Stimulated activated CD4-positive, alpha-beta T cell treated with anti-CD3 and anti-CD28 coated beads, Interleukin-12 subunit alpha, Interleukin-12 subunit beta, amount 100 ng/mL, for 48 hours (primary cell): ENCODE measurements at places on chromosomes 4 and X.

DNA sequence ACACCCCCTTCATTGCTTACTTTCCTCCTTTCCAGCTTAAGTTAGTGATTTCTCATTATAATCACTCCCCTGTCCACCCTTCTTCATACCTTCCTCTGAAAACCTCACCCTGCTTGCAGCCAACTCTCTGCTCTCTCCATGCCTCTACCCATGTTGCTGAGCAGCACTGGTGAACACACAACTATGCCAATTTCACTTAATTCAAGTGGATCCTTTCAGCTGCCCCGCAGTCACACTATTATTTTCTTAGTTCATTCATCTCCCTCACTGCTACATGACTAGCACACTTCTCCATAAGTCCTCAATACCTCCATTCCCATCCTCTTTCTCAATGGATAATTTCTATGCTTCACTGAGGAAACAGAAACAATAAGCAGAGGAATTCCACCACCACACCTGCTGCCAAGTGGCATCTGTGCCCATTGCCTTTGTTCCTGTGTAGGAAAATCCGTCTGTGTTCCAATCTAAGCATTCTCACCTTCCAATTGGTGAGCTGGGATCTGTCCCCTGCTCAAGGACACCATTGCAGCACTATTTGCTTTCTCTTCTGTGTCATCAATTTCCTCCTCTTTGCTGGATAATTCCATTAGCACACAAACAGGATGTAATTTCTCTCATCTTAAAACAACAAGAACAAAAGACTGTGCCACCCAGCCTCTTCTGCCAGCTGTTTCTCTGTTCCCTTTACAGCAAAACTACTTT, 25.2 kb upstream of the PRSS48 start:
- no peak for DNase-seq

- DNase-seq = no peak
Measured at GRCh38 chrX:151912780-151913179, at the start of gene MAGEA4. MAGEA4 (plus strand) TSS chrX:151912889; CDS start chrX:151923665, 10,776 bp downstream.

DNA sequence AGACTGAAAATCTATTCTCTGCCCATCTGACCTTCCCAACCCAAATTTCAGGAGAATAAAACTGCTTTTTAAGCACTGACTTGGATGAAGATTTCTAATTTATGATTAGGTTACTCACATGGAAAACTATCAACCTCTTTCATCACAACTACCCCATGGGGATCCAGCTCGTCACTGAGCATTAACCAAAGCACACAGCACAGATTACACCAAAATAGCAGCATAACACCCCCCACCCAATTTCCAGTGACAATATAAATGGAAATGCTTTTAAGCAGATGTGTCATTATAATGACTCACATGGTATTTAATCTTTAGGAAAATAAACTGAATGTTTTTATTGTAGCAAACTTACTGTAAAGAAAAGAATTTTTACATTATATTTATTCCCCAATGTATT, 9.7 kb downstream of the SERTM2 start:
- no peak for DNase-seq

GRCh38 chr4:140094438-140095420, 59.3 kb downstream of the MAML3 start:
- DNase-seq = peak; percentile 39

- DNase-seq = no peak
Measured at GRCh38 chr4:41644915-41645295, 103.6 kb downstream of the PHOX2B start.

- no peak for DNase-seq
Measured at GRCh38 chr4:111018216-111018615, 395.3 kb upstream of the PITX2 start.

DNA sequence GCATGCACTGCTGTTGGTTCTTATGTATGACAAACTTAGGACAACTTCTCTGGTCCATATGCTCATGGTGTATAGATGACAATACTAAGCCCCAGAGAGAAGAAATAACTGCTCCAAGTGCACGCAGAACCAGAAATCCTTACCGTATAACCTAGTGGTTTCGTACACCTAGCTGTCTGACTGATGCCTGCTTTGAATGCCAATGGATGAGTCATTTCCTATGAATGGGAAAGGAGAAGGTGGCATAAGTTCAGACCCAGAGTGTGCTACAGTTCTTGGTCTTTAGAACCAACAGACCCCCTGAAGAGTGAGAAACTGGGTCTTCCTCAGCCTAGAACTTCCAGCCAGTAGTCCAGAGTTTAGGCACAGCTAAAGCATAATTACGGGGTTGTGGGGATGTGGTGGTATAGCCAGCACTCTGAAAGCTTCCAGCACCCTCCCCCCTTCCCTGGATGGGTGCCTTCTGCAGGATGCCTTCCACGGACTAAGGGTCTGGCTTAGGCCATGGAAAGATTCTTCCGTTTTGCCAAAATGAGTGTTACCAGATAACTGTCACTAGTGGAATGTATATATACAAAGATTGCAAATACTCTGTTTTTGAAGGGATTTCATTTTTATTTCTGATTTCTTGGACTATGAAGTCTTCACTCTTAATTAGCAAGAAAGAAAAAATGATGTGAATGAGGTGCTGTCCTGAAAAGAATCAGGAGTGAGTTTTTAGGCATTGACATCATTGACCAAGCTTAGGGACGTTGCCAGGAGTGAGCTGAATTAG, 84.6 kb upstream of the PACRGL start:
- DNase-seq = no peak

DNA sequence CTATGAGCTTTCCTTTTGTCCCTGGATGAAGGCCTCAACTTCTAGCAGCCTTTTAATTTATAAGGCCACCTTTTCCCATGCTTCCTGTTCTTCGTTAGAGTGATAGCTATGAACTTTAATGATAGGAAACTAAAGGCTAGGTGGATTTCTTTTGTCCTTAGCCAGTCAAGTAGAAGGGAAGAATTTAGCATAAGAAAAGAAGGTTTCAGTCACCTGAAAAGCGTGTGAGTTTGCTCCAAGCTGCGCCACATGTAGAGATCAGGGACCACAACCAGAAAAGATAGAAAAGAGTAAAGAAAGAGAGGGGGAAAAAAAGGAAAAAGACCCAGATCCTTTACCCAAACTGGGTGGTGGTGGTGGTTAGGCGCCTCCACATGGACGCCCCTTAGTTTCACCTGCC, 28.6 kb downstream of the LUZP4 start:
- no peak for DNase-seq

DNA sequence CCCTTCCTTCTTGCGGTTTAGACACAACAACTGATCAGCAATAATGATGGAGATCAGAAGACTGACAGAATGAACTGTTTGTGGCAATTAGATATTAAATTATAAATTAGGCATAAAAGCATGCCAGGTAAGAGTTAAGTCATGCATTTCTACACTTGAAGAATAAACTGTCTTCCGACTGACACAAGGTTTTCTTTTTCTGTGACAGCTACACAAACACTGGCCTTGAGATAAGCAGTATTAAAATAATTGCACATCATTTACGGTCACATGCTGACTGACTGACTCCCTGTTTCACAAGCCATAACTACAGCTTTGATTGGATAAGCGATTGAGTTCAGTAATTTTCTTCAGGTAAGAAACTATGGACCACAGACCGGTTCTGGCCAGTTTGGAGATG, 56.2 kb downstream of the UBE2NL start:
- DNase-seq = no peak

GRCh38 chr4:95124906-95125504, 367.2 kb downstream of the BMPR1B start:
- no peak for DNase-seq

DNA sequence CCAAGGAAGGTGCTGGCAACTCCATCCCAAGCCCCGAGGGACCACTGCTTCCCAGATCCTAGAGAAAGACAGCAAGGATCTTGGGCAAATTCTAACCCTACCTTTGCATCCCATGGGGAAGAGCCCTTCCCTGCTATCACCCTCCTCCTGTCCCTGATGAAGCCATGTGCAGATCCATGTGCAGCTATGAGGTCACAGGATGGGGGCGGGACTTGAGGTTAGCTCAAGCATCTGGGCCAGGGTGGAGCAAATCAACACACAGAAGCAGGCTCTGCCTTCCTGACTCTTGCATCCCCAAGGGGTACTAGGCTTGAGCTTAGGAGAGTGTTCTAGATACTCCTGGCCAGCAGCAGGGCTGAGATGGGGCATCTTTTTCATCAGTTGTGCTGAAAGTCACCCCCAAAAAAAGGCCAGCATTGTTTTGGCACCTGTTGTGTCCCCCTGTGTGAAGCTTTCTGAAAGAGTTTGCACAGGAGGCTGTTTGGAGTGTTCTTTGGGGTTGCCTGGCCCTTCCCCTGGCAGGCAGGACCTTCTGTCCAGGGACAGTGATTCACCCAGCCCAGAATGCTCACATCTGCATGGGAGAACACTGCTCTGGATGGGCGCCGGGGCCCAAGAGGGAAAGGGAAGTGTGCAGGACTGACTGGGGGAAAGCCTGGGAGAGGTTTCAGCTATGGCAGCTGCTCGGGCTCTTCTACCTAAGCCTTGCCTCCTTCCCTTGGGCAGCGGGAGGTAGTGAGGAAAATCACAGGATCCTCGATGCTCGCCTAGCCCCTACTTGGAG, 50.8 kb downstream of the PRPS1 start:
- DNase-seq = peak; percentile 61

- no peak for DNase-seq
Measured at GRCh38 chr4:186485561-186486062, 69.8 kb downstream of the MTNR1A start.

- DNase-seq = no peak
Measured at GRCh38 chrX:47098338-47099094, 20.3 kb downstream of the RGN start.

GRCh38 chrX:104284507-104284906, 29.8 kb upstream of the ESX1 start:
- DNase-seq = no peak

DNA sequence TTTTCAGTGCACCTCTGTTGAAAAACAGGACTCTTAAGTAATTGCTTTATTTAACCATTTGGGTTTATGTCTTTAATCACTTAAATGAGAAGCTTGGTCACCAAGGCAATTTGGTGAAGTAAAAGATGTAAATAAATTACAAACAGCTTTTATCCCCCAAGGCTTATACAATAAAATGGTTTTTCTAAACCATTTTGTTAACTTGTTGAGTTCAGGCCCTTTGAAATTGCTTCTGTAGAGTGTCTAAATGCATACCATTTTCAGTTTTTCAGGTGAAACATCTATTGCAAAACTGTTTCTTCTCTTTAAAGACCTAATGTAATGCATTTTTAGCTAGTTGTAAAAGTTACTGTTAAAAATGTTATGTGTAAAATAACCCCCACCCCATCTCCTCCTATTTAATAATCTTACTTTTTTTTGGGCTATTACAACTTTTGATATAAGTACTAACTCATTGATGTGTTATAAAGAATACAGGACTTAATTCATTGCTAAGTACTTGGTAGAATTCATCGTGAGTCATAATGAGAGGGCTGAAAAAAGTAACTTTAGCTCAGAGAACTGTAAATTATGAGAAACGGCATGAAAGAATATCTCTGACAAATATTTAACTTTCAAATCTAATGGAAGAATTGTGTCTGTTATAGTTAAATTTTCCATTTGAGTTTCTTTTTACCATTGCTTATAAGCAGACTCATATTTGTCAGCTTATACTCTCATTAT, 4.5 kb downstream of the RAPGEF2 start:
- DNase-seq = no peak

GRCh38 chrX:39536211-39536610, 561.5 kb downstream of the BCOR start:
- no peak for DNase-seq

DNA sequence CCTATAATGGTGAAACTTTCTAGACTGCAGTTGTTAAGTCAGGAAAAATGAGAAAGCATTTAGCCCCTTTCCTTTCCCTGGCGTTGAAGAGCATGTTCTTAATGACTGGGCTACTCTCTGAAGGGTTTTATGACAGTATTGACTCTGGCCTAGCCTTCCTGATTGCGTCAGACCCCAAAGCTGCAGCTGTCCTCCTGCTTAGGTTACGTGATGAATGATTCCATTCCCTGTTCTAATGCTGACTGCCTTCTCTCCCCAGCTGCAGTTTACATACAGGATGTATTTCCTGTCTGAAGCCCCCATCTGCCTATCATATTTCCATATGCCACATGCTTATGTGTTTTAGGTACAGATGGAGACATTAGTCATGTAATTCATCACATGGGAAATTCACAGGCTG, 105.8 kb upstream of the EGFL6 start:
- no peak for DNase-seq

- DNase-seq = no peak
Measured at GRCh38 chrX:109841257-109841656, 108.2 kb upstream of the ACSL4 start.

DNA sequence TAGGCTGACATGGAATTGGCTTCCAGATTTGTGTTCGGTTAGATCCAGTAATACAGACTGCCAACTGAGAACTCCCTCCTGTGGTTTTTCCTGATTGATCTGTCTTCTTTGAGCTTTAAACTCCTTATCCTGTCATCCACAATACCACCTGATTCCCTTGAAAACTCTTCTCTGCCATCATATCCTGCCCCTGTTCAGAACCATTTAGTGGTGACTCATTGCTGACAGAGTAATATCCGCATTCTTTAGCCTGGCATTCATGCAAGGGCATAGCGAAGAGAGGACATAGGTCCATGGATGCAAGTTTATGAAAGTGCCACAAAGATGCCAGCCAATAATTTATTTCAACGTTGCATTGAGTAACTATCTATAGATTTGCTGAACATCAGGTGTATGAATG, 76.6 kb downstream of the ITIH6 start:
- no peak for DNase-seq
